ENCODE measurements at places on chromosomes 2 and 18.

DNA sequence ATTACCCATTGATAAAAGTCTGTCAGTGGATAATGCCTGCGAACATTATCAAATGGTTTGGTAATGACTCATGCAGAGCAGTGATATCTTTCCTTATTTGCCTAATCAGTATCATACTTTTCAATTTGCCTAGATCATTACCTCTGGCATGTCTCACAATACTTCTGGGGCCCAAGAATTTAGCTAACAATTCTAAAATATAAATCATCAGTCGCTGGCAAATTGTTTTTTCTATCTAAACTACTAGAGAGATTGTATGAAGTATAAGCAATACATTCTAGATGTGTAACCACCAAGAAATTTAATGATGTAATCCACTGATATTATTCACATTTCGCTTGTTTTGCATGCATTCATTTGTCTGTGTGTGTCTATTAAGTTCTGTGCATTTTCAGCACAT is 191.2 kb upstream of the CDH19 start:
- no peak for DNase-seq

DNA sequence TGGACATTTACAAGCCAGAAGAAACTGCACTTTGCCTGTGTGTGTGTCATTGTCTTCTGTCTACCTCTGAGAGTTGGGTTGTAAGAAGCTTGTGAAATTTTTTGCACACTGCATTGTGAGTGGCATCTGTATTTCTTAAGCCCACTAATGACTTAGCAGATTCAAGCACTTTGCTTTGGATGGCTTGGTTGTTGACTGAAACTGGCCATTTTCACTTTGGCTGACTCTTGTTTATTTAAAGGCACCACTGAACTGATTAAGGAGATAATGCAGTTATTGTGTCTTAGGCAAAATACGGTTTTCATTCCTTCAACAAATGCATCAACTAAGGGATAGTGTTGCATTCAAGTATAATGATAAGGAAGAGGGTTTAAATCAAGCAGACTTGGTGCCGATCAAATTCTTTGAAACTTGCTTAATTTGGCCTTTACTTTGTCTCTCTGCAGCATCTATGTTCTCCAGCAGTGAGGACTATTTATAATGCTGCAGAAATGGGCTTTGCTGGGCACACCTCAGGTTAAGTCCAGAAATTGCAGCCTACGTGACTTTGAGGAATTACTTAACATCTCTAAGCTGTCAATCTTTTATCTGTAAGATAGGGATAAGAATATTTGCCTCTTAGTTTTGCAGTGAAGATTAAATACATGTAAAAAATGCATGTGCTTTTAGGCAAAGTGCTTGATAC is 142.0 kb downstream of the CCDC85A start:
- DNase-seq = no peak

DNA sequence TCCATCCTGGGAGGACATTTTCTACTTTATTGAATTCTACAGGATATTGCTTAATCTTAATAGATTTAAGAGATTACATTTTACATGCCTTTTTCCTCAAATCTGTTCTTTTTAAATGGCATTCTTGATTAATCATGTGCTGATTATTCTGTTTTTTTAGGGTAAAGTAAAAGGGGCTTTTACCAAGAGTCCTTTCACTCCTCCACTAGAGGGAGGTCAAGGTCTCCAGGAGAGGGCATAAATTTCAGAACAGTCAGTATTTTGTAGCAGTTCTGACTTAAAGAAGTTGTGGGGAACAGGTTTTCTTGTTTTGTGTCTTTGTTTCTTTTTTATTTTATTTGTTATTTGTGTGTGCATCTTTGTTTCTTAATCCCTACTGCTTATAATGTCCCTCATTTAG is 25.4 kb downstream of the WDR75 start:
- DNase-seq = no peak

DNA sequence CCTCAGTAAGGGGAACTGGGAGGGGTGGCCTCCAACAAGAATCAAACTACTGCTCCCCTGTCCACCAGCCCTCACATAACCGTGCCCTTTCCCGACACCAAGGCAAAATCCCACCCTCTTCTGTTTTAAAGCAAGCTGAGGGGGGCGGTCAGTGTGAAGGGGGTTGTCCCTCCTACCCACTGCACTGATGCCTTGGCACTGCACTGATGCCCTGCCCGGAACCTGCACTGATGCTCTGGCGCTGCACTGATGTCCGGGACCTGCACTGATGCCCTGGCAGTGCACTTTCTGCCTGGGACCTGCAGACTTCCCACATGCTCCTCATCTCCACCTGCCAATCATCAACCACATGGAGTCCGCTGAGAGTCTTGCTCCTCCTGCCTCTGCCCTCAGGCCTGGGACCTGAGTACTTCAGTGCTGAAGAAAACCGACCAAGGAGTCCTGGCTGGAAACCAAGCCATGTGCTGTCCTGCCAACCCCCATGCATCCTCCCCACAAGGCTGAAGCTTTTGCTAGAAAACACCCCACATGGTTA is 179.5 kb downstream of the SMAD2 start:
- DNase-seq = no peak

GRCh38 chr2:220394433-220394832 is 767.0 kb downstream of the SLC4A3 start:
- DNase-seq = no peak

- no peak for DNase-seq
Measured at GRCh38 chr18:5998907-5999306, 103.6 kb upstream of the TMEM200C start.
